ENCODE measurements at places on chromosomes 2 and 18. TPM values are rescaled to one million over a fixed set of nuclear protein-coding genes. Genes with fewer than 3 reads are reported as not detected.

DNA sequence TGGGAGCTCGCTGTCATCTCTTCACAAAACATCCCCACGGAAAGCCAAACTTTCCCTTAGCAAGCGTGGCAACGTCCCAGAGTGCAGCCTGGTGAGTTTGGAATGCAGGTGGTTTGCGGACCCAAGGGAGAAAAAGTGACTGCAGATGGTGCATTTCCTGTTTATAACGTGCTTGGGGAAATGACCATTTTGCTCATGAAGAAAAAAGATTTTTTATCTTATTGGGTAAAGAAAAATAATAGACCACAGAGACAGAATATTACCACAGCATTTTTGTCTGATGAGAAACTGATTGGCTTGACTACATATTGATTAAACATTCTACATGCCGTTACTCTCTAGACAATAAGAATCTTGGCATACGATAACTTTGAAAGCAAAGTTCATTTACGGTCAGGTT lies 136.5 kb downstream of the COPS8 start:
- H3K27ac ChIP-seq: no peak overlapping the region
- H3K36me3 ChIP-seq: no peaks in the 10 kb centered on the region
- peaks cover 2% of the 10 kb centered on the region for H3K4me1 ChIP-seq

- H3K27ac ChIP-seq: no peak overlapping the region
- DNase-seq: no peak
- H3K4me3 ChIP-seq: no peak overlapping the region
Measured at GRCh38 chr2:194545978-194546377, 1111.0 kb upstream of the SLC39A10 start.

- H3K27ac ChIP-seq: no peak overlapping the region
- no peaks in the 10 kb centered on the region for H3K27me3 ChIP-seq
- no peak overlapping the region for H3K4me3 ChIP-seq
- H3K4me1 ChIP-seq: no peaks in the 10 kb centered on the region
Measured at GRCh38 chr18:62634979-62635630, 80.2 kb upstream of the PHLPP1 start.

DNA sequence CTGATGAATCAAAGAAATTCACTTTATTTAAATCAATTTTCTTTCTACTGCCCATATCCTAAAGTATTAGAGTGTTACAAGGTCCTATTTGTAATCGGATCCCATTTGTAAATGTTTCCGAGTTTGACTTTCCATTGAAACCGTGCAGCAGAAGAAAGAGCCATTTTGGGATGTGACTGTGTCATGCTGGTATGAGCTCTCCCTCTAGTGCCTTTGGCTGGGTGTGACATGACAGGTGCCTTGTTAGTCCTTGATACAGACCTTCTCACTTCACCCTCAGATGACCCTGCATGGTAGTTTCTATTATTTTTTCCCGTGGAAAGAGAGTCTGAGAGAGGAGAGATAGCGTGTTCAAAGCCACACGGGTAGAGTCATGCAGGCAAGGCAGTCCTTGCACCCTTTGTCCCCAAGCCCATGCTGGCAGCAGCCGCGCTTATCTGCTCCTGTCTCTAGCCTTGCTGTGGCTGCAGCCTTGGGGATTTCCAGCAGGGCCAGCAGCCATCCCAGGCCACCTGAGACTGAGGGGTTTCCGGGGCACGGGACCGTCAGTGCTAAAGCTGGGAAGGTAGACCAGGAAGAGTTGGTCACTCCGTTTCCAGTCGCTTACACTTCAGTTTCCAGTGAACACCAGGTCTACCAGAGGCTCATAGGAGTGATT lies 21.4 kb downstream of the CHMP1B start:
- no peaks in the 10 kb centered on the region for H3K36me3 ChIP-seq
- H3K4me3 ChIP-seq: no peak overlapping the region
- H3K4me1 ChIP-seq: no peaks in the 10 kb centered on the region
- no peak for DNase-seq
- H3K27ac ChIP-seq: no peak overlapping the region

DNA sequence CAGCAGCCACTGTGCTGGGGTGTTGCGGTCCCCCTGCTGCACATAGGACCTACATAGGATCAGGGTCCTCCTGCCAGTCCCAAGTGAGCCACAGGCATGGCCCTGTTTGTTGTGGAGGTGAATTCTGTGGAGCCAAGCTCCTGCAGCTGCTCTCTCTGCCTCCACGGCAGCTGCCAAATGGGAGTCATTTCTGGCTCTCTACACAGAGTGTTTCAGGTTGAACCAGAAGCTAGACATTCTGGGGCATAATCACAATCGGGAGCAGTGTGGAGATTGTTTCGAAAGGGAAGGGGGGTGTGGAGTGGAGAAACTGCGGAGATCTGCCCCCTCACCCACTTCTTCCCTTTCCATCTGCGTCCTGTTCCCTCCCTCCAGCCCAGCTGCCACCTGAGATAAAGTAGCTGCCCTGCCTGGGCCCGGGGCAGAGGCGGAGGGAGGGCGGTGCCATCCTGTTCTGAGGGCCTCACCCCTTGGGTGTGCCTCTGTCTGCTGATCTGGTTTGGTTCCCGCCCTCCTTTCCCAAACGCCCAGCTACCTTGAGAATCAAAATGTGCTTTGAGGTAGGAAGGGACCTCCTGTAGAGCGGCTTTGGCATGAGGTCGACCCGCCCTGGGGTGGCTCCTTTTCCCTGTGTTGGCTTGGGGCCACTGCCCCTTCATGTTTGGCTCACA lies 139.4 kb downstream of the WDSUB1 start:
- no peaks in the 10 kb centered on the region for H3K36me3 ChIP-seq
- DNase-seq: no peak
- H3K27ac ChIP-seq: peak overlapping the region; percentile 41

The RGPD5 gene
- total RNA-seq: 43.4 TPM

- no peaks in the 10 kb centered on the region for H3K27me3 ChIP-seq
- H3K36me3 ChIP-seq: no peaks in the 10 kb centered on the region
- no peak for DNase-seq
- H3K4me1 ChIP-seq: no peaks in the 10 kb centered on the region
- no peak overlapping the region for H3K27ac ChIP-seq
- H3K4me3 ChIP-seq: no peak overlapping the region
Measured at GRCh38 chr2:151707857-151708256, 26.4 kb downstream of the NEB start.

- DNase-seq: no peak
- H3K4me1 ChIP-seq: no peaks in the 10 kb centered on the region
- no peaks in the 10 kb centered on the region for H3K36me3 ChIP-seq
- H3K27ac ChIP-seq: no peak overlapping the region
Measured at GRCh38 chr2:158413581-158413980, 43.0 kb downstream of the CCDC148 start.

- no peak overlapping the region for H3K4me3 ChIP-seq
- H3K36me3 ChIP-seq: no peaks in the 10 kb centered on the region
- DNase-seq: no peak
- H3K27ac ChIP-seq: no peak overlapping the region
Measured at GRCh38 chr18:26867471-26867870, 2.0 kb upstream of the AQP4 start.

The AMER3 gene
- total RNA-seq: not detected

The GPBAR1 gene
- total RNA-seq: 3.2 TPM

Measured in kidney (tissue), 22 donors.